ENCODE measurements at places on chromosomes 12 and 14.

DNA sequence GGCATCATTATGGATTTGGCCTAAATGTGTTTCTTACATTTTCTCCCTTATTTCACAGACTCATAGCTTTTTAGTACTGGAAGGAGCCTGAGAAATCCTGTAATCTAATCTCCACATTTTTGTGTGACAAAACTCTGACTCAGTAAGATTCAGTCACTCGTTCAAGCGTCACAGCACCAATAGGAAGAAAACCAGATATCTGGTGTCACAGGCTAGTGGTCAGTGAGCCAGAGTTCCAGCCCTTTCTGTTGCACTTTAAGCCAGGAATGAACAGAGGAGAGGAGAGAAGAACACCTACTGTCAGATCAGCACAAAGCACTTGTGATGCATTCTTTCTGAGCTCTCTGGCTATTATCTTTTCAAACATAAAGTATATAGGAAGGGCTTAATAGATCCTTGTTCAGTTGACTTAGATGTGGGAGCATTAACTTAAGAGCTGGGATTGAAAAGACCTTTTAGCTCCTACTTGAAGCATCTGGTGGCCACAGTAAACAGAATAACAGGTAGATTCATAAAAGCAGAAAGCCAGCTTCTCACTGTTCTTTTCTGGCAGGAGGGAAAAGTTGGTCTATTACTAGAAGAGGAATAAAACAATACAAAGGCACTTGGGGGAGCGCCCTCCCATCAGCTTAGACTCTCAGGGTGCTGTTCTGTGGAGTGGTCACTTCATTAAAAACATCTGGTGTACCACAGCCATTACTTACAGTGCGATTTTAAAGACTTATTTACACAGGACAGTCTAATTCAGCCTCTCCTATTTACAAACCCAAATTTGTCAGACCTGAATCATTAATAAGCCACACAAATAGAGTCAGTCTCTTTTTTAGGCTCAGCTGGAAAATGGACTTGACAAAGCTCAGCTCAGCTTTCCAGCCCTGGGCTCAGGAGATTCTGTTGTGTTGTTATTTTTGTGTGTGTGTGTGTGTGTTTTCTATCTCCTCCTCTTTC is 12.2 kb upstream of the NID2 start:
- no peak for ATAC-seq

GRCh38 chr12:11731455-11731854 is 82.0 kb downstream of the ETV6 start:
- ATAC-seq: peak; percentile 61

- ATAC-seq: no peak
These were observed 1.3 kb upstream of the SETD1B start for GRCh38 chr12:121802485-121802842.

GRCh38 chr12:69106482-69107118 is 132.8 kb upstream of the CPSF6 start:
- ATAC-seq: no peak

DNA sequence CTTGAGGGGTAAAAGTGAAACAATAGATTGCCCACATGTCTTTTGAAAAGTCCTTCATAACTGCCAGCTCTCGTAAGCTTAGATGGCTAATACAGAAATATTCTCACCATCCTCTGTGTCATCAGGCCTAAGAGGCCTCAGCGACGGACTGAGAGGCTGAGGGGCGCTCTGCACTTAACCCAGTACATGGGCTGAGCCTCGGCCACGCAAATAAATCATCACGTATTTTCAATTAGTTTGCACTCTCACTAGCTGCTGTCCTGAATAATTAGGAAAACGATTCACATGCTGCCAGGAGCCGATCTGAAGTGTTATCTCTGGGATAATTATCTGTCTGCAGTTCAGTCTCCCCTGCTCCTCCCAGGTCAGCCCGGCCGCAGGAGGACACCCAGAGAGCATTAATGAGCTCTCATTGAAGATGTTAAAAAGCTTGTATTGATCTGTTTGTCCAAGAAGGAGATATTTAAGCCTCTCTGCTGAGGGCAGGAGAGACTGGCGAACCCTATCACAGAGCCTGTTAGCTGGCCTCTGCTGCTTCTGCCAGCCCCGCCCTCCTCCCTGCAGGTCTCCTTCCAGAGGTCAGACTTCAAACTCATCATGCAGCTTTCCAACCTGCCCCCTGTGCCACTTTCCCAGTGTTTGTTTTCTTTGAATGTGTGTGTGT is 1051.3 kb downstream of the VRK1 start:
- ATAC-seq: no peak

DNA sequence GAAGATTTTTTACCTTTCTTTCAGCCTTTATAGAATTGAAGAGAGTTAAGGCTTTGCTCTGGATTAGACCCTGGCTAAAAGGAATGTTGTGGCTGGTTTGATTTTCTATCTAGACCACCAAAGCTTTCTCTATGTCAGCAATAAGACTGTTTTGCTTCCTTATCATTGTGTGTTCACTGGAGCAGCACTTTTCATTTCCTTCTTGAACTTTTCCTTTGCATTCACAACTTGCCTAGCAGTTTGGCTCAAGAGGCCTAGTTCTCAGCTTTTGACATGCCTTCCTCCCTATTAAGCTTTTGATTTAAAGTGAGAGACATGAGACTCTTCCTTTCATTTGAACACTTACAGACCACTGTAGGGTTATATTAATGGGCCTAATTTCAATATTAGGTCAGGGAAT is 64.1 kb upstream of the USP15 start:
- ATAC-seq: no peak

GRCh38 chr14:90368946-90369721 is 27.7 kb upstream of the CALM1 start:
- ATAC-seq: peak; percentile 66

DNA sequence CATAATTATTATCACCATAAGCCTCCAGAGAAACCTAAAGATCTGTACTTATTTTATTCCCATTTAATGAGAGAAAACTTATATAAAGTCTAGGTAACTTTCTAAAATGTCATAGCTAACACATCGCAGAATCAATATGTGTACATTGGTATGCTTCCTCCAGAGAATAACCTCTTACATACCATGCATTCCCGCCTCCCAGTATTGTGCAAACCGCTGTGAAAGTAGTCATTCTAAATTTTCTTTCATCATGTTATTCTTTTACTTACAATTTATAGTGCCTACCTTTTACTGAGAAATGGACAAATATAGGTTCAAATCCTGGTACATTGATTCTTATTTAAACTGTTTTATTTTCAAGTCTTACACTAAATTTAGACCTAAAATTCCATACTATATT is 463.4 kb downstream of the LRFN5 start:
- no peak for ATAC-seq

- no peak for ATAC-seq
These were observed 115.6 kb downstream of the LRIG3 start for GRCh38 chr12:58804749-58805148.

DNA sequence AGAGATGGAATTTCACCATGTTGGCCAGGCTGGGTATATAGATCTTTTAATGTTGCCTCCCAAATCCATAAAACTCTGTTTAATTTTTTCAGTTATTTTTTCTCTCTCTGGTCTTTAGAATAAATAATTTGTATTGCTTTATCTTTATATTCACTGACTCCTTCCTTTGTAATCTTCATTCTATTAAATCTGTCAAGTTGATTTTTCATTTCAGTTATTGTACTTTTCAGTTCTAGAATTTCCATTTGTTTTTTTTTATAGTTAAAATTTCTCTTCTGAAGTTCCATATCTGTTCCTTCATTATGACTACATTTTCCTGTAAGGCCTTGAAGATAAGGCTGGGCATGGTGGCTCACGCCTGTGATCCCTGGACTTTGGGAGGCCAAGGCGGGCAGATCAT is 13.6 kb upstream of the SPPL3 start:
- no peak for ATAC-seq

DNA sequence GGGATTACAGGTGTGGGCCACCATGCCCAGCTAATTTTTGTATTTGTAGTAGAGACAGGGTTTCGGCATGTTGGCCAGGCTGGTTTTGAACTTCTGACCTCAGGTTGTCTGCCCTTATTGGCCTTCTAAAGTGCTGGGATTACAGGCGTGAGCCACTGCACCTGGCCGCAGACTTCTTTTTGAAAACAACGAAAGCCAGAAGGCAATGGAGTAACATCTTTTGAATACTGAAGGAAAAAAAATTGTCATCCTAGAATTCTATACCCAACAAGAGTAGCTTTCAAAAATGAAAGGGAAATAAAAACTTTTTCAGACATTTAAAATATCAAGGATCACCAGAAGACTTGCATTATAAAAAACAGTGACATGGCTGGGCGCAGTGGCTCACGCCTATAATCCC is 38.7 kb upstream of the CTDSP2 start:
- ATAC-seq: no peak

All from activated T-helper 17 cell treated with anti-CD3 and anti-CD28 coated beads, Interleukin-2, amount 50 U/mL, for 72 hours (primary cell).